ENCODE measurements at places on chromosomes 12 and 14. TPM values are rescaled to one million over a fixed set of nuclear protein-coding genes. Genes with fewer than 3 reads are reported as not detected.

DNAH10 gene
- 1.5 TPM for total RNA-seq

TPH2 gene
- total RNA-seq, result not detected

IL22 gene
- total RNA-seq, result not detected

SCNN1A gene
- not detected for total RNA-seq

TCP11L2 gene
- 17.1 TPM for total RNA-seq

MIPOL1 gene
- 10.5 TPM for total RNA-seq

C12orf42 gene
- 1.7 TPM for total RNA-seq

AQP5 gene
- total RNA-seq, result 0.71 TPM

PRIMA1 gene
- 0.75 TPM for total RNA-seq

FOXA1 gene
- total RNA-seq, result 0.09 TPM

KRT6B gene
- not detected for total RNA-seq

RHOJ gene
- total RNA-seq, result 7.1 TPM

TAS2R9 gene
- total RNA-seq, result not detected

DNA sequence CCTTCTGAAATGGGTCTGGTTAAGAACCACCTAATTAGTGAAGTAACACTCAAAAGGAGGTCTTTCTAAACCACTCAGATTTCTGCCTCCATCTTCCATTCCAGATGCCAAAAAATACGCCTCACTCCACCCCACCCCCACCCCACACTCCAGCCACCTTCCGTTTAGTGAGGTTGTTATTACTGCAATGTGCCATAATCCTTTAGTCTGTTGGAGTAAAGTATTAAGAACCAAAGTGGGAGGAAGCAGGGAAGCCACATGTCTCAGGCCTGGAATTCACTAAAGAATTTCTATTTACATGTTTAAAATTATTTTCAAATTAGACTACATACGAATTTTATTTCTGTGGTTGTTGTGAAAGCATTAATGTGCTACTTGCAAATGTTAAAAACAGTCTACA, 7.4 kb downstream of the KIF21A start:
- DNase-seq, result no peak

- peak; percentile 56 for DNase-seq
Measured at GRCh38 chr14:26867171-26867757, 269.4 kb upstream of the NOVA1 start.

DNA sequence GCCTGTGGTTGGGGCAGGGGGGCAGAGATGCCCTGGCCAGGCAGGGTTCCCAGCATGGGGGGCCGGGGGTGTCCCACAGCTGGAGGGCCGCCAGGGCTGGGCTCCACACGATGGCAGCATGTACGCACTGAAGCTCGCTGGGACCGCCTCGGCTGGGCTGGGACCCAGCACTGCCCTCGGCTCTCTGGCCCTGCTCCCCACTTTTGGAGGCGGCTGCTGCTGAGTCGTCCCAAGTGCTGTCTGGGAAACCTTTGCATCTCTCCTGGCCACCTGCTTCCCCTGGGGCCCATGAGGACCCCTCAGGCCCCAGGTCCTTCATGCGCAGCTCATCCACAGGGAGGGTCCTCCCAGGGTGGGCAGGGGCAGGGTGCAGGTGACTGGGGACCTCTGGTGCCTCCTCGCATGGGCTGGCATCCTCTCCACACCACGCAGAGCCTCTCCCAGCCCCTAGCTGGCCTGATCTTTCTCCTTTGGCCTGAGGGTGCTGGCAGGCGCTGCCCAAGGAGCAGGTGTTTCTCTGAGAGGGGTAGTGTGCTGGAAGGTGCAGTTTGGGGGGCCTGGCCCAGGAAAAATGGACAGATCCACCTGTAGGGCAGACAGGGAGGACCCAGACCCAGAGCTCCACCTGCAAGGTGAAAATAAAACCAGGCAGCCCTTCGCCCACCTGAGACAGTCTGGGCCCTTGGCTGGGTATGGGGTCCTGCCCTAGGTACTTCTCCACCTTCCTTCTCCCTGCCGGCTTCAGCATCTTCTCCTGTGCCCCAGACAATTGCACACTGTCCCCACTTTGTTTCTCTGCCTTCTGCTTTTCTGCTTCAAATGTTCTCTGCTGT, 46.9 kb downstream of the DLK1 start:
- DNase-seq, result no peak

- no peak for DNase-seq
Measured at GRCh38 chr12:1591543-1591942, 2.8 kb downstream of the FBXL14 start.

DNA sequence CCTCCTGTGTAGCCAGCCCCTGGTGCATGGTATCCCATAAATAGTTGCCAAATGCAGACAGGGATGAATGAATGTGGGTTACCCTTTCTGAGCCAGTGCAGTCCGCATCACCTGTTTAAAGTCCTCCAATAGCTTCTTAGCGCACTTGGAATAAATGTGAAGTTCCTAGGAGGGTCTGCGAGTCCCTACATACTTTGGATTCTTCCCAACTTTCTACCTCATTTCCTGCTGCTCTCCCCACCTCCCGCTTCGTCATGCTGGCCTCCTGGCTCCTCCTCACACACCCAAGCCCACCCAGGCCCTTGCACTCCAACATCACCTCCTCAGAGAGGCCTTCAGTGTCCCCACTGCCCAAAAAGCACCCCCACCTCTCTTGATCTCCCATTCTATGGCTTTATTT, 17.7 kb downstream of the RFX4 start:
- no peak for DNase-seq

DNA sequence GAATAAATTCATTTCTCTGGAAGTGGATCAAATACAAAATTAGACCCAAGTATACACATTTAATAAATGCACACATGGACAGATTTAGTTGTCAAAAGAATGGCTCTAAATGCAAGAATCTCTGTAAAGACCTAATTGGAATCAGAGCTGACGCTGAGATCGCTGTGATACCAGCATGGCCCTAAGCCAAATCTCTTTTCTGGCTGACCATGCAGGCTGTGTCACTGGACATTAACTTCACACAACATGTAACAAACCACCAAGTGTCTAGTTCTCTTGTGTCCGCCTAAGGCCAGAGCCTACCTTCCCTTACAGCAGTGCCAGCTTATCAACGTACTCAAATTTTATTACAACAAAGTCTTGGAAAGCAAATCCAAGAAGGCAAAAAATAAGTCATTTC, 127.5 kb downstream of the MED13L start:
- no peak for DNase-seq

- peak; percentile 63 for DNase-seq
Measured at GRCh38 chr12:47777741-47778558, 4.9 kb downstream of the SLC48A1 start.

GRCh38 chr14:76780360-76780759, 19.1 kb downstream of the VASH1 start:
- DNase-seq, result no peak

DNA sequence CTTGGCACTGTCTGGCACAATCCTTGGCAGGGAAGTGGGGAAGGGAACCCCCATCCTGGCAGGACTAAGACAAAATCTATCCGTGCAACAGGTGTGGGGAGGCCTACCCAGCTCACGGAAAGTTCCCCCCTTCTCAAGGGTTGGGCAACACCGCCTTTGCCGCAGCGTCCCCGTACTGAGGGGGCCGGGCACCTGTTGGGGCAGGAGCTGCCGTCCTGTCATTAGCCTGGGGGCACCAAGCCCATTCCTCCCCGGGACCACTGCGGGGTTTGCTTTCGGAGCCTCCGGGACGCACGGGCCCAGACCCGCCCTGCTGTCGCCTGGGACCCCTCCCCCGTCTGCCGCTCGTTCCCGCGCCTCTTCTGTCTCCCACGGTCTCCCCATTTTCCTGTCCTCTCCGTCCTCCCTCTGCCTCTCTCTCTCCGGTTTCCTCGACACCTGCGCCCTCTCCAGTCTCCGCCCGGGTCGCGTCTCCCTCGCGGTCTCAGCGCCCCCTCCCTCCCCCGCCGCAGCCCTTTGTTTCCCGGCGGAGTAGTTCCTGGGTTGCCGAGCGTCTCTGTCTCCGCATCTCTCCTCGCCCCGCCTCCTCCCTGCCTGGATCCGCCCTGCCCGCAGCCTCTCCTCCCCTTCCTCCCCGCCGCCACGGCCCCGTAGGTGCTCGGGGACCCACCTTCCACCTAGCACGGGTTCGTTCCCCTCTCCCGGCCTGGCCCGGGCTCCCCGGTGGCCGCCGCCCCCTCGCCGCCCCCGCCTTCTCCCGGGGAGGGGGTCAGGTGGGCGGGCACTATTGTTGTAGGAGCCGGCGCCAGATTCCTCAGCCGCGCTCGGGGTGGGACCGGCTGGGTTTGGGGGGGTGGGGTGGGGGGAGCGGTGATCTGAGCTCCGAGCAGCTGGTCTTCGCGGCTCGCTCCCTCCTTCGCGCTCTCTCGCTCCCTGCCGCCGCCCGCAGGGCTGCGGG, at the start of gene CACNB3:
TSS of gene CACNB3 (plus strand) at position 624 of the 958 bp plus-strand sequence. CDS start 434 bp downstream, outside the sequence.
- DNase-seq, result peak; percentile 73

DNA sequence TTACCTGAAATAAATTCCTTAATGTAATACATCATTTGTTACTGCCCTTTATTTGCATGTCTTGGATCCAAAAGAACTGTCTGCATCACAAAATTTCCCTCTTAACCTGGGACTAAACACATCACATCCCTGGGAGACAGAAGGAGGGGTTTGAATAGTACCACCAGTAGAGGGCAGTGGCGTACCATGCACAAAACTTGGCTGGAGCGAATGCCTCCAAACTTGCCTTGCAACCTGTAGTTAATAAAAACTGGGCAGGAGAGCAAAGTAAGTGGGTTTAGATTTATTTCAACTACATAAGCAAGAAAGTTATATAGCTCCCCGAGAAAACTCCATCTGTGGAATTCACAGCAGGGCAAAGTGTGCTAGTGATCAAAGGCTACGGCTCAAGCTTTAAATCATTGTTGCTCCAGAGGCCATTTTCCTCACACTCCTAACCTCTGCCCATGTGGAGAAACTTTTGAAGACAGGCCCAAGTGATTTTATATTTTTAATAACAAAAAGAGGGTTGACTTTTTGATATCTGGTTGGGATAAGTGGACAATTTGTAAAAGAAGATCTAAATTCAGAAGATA, 1176.7 kb upstream of the SEL1L start:
- peak; percentile 54 for DNase-seq

DNA sequence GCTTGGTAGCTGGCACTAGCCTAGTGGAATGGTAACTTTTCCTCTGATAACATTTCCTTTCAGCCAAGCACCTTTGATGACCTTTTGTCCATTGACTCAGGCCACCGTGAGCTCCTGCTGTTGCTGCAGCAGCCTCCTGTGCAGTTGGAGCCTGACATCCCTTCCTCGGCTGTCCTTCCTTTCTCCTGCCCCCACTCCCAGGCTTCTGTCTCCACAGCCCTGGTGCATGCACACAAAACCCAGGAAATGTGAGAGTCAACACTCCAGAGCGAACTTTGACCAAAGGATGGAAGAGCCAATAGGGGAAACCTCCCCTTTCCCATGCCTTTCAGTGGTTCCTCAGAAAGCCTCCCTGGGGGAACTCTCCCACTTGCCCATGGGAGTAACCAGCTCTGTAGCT, 115.0 kb downstream of the TMEM260 start:
- DNase-seq, result no peak

DNA sequence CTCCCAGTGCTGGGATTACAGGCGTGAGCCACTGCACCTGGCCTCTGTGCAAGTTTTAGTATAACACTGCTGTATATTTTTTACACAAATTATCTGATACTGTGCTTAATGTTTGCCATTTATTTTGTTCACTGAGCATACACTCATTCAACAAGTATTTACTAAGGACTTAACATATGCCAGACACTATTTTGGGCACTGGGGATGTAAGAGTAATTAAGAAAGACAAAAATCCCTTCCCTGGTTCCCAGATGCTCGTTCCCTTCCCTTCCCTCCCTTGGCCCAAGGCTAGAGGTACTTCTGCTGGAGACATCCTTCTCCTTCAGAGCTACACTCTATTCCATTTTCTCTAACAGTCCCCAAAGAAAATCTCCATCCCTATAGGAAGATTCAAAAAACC, 12.5 kb downstream of the CIT start:
- no peak for DNase-seq

- DNase-seq, result no peak
Measured at GRCh38 chr12:127652281-127652680, 614.7 kb upstream of the TMEM132C start.

DNA sequence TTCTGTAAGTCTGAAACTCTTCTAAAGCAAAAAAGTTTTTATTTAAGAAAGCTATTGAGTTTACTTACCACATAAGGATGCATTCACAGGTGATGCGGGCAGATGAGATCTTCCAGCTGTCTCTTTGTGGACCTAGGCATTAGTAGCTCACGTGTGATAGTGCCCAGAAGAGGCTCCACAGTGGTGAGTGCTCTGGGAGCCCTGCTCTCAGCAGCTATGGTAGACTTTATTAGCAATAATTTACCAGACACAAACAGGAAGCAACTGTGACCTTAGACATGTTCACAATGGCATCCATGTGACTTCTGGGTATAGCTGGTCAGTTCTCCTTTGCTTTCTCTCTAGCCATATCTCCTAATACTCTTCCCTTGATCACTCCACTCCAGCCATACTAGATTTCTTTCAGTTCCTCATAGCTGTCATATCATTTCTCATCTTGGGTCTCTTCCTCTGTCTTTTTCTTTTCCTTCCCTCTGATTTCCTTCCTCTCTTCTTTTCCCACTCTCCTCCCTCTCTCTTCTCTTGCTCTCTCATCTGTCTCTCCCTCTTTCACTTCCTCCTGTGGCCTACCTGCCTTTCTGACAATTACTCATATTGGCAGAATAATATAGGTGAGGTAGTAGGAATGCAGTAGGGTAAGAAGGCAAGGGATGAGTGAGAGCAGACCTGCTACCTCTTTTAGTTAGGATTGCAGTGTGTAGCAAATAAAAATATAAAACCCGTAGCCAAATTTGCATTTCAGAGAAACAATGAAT, 75.2 kb upstream of the SCAF11 start:
- no peak for DNase-seq

DNA sequence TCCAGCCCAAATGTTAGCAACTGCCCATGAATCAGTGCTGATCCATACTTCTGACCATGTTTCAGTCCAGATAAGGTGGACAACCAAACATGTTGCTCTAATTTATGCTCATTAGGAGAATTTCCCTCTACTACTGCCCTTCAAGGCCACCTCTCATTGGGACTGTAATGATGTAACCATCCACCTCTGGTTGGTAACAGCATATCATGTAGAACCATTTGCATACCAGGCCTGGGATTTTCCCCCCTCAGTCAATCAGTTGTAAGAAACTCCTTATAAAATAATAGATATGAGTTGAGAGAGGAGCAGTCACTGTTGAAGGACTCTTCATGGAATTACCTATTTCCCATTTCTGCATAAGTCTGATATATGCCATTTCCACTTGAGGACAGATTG, 17.8 kb upstream of the YAF2 start:
- DNase-seq, result no peak

- DNase-seq, result no peak
Measured at GRCh38 chr14:22875003-22875747, 3.6 kb downstream of the LRP10 start.

GRCh38 chr12:4030929-4031702, 157.9 kb upstream of the PARP11 start:
- peak; percentile 96 for DNase-seq

DNA sequence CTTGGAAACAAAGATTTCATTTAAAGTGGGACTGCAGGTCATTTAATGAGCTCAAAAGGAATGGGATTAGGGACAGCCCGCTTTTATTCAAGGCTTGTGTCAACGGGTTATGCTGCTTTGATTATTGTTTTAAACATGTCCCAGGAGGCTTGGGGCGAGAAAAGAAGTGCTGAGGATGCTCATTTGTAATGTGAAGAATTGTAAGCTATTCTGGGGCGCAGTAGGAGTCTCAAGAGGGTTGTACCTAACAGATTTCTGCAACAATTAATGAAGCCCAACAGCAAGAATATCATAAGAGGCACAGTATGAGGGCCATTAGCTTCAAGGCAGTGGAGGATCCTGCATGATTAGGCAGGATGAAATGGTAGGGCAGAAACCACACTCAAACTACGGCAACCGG, 122.5 kb downstream of the KTN1 start:
- DNase-seq, result no peak

- no peak for DNase-seq
Measured at GRCh38 chr14:59565087-59565486, 11.5 kb downstream of the CCDC175 start.

All from muscle of leg (tissue), 16 donors.